ENCODE measurements at places on chromosomes 16 and 17. TPM values are rescaled to one million over a fixed set of nuclear protein-coding genes. Genes with fewer than 3 reads are reported as not detected.
A peak's percentile ranks its signal among the peaks of the same experiment; 100 is the strongest.

CDK3 gene
- total RNA-seq = 5.7 TPM

COQ9 gene
- total RNA-seq = 78.9 TPM

IGSF6 gene
- total RNA-seq = not detected

METRN gene
- 71.9 TPM for total RNA-seq

CPNE7 gene
- 4.7 TPM for total RNA-seq

TBC1D28 gene
- total RNA-seq = 0.12 TPM

DNA sequence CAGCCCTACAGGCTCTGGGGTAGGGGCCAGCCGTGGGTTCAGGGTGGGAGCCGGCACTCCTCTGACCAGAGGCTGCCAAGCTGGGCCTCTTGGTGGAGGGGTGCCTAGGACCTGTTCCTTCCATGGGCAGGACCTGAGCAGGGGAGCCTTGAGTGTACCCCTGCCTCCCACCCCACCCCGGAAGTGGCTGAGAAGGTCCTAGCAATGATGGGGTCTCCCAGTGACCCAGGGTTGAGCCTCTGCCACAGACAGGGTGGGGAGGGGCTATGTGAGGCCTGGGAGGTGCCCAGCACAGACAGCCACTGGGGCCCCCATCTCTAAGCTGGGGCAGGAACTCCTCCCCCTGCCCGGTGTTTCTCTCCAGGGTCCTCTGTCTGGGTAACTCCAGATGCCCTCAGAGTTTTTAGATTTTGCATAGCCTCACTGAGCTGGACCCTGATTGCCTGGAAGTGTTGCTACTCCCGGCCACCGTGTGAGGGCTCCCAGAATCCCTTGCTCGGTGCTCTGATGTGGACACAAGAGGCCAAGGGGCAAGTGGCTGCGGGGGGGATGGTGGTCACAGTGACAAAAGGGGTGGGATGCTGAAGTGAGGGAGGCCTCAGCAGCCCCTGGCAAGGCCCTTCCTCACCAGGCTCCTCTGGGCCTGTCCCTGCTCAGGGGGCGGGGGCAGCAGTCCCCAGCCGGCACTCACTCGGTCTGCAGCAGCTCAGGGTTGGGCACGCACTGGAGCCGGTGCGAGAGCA lies 6.4 kb upstream of the MTSS2 start:
- no peak for DNase-seq

GRCh38 chr17:42964161-42964932 lies at the start of gene AARSD1:
AARSD1 (minus strand) TSS chr17:42964454; CDS start chr17:42964440, 14 bp downstream.
- peak; percentile 86 for DNase-seq

- no peak for DNase-seq
Observed at GRCh38 chr17:2809337-2809736, 13.1 kb downstream of the RAP1GAP2 start.

GRCh38 chr16:10892782-10893318 lies 15.8 kb downstream of the CIITA start:
- DNase-seq = no peak

- no peak for DNase-seq
Observed at GRCh38 chr17:60716766-60717165, 39.1 kb downstream of the BCAS3 start.

DNA sequence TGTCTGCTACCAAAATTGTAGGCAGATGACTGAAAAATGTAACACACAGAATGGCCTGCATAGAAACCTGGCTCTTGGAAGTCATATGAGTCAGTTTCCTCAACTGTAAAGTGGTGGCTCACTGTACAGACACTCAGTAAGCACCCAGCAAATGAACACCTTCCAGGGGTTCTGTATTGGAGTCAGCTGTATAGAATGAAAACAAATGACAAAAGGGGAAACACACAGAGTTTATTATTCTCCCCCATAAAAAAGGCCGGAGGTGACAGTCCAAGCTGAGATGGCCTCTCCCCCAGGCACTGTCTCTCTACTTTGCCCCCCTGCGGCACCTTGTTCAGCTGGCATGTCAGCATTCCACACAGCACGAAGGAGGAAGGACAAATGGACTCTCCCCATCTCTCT lies 6.2 kb upstream of the MEOX1 start:
- no peak for DNase-seq

DNA sequence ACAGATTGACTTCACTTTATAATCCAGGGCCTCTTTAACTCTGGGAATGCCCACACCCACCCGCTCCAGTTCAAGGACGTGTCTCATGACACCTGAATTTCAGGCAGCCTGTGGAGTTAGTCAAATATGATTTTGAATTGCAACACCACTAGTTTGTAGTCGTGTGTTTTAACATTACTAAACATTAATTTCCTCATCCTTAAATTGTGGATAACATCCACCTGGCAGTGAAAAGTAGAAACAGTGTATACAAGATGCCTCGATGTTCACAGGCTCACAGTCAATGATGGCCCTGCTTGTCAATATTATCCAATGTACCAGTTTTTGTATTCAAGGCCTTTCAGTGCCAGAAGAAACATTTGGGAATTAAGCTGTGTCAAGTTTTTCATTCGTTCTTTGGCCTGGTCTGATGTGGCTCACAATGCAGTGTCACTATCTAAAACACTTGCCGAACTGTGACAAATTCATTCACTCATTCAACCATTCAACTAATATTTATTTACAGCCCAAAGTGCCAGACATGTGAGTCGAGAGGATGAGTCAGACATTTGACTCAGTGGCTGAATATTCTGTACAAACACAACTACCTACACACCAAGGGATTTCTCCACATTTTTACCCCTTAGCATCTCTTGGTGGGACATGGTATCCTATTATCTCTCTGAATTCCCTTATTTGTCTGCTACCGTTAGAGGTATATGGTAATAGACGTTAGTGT lies 1.4 kb downstream of the MEIOB start:
- DNase-seq = peak; percentile 80

- no peak for DNase-seq
Observed at GRCh38 chr17:76654408-76654807, 10.9 kb upstream of the ST6GALNAC1 start.

DNA sequence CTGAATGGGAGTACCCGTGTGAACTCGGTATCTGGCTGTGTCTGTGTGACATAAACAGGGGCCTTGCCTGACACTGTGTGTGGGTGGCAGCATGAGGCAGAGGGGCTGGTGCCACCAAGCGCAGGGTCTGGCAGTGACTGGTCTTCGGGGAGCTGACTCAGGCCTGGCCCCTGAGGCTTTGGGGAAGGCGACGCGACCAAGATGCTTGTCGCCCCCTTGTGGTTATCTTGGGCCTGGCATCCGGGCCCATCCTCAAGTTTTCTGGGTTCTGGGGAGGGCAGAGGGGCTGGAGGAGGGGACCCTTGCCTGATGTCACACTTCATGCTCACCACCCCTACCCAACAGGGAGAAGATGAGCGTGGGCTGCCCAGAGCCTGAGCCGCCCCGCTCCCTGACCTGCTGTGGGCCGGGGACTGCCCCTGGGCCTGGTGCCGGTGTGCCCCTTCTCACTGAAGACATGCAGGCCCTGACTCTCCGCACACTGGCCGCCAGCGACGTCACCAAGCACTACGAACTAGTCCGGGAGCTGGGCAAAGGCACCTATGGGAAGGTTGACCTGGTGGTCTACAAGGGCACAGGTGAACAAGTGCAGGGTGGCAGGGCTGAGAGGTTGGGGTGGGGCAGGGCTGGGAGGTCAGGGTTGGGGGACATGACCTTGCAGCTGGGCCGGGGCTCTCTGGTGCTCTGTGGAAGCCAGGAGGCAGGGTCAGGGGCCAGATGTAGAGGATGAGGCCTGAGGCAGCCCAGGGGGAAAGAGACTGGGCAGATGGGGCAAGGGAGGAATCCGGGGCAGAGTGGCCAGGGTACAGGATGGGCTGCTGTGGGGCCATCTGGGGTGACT lies 24.9 kb downstream of the SBK1 start:
- peak; percentile 45 for DNase-seq

- no peak for DNase-seq
Observed at GRCh38 chr16:63447121-63447520, 1410.9 kb upstream of the CDH8 start.

GRCh38 chr17:36931096-36931696 lies 6.1 kb upstream of the LHX1 start:
- no peak for DNase-seq

DNA sequence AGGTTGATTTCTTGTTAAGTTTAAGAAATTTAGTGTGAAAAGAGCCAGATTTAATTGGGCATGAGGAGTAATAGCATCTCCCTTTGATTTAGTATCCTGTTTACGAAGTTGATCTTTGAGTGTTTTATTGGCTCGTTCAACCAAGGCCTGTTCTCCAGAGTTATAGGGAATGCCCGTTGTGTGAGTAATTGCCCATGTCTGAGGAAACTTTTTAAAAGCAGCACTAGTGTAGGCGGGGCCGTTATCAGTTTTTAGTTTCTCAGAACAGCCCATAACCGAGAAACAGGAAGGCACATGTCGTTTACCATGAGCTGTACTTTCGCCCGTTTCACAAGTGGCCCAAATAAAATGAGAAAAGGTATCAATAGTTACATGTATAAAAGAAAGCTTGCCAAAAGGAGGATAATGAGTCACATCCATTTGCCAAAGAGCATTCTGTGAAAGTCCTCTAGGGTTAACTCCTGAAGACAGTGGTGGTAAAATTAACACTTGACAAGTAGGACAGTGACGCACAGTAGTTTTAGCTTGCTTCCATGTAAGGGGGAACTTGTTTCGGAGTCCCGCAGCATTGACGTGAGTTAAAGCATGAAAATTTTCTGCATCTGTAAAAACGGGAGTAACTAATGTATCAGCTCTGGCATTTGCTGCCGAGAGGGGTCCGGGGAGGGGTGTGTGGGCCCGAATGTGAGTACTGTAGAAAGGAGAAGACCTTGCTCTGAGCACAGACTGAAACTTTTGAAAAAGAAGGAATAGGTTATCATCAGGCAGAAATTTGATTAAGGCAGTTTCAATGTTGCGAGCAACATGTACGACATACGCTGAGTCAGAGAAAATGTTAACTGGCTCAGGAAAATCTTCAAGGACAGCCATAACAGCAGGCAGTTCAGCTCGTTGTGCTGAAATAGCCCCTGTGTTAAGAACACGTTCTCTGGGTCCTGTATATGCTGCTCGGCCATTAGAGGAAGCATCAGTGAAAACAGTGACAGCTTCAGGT lies 18.5 kb upstream of the KCTD5 start:
- DNase-seq = peak; percentile 45

GRCh38 chr17:76385892-76386786 lies 1.7 kb downstream of the SPHK1 start:
- DNase-seq = peak; percentile 81

GRCh38 chr16:10921536-10922327 lies 20.5 kb downstream of the DEXI start:
- DNase-seq = no peak

GRCh38 chr16:59336136-59336695 lies 602.1 kb upstream of the GOT2 start:
- no peak for DNase-seq

DNA sequence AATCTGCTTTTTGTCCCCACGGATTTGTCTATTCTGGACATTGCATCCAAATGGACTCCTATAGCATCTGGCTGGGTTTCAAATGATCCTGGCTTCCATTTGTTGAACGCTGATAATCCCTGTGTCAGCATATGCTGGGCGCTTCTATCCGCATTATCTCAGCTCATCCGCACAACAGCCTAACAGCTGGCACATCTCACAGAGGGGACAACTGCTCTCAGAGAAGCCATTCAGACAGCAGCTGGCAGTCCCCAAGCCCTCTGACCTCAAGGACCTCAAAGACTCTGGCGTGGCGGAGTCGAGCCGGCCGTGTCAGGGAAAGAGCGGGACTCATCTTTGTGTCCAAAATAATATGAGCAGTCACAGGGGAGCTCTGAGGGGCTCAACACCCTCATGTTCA lies 82.3 kb downstream of the NT5M start:
- DNase-seq = no peak

GRCh38 chr17:72974605-72975232 lies 117.8 kb downstream of the SLC39A11 start:
- peak; percentile 42 for DNase-seq

DNA sequence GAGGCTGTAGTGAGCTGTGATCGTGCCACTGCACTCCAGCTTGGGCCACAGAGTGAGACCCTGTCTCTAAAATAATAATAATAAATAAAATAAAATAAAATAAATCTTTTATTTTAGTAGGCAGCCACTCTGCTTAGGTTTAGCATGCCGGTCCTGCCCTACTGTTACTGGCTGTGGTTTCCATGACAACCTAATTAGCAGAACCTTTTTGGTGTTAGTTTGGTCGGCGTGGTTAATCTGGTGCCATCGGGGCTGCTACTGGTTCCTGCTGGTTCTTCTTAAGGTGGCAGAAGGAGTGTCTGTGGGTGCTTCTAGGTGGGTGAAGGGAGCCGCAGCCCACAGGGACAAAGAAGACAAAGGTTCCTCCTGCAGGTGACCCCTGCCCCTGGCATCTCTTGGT lies 37.8 kb upstream of the CBX4 start:
- no peak for DNase-seq

DNA sequence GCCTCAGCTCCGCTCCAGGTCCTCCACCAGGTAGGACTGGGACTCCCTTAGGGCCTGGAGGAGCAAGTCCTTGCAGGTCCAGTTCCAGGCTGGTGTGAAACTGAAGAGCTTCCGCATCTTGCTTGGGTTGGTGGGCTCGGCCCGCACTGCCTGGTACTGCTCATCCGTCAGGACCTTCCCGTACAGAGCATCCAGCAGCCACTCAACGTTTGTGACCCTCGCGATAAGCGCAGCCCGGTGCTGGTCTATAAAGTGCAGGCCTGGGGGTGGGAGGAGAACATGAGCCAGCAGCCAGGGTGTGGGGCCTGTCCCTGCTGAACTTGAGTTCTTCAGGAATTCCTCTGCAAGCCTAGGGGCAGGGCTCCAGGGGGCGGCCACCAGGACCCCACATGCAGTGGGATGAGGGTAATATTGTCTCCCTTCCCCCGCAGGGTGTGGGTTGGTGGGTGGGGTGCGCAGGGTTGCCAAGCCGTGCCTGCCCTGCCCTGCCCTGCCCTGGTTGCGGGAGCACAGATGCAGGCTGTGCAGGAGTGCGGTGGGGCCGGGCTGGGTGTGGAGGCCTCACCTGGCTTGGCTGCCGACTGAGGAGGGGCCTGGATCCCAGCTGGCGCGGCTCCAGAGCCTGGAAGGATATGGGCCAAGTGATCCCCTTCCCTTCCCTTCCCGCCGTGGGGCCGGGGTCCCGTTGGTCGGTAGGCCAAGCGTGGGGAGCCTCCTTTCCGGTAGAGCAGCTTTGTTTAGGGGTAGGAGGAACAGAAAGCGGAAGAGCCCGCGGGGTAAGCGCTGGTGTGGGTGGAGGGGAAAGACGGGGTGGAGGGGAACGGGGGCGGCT lies 762 bp downstream of the PYCARD start:
- no peak for DNase-seq

GRCh38 chr17:49316889-49317675 lies 45.0 kb downstream of the ZNF652 start:
- no peak for DNase-seq

- DNase-seq = no peak
Observed at GRCh38 chr16:49464093-49464492, 90.5 kb downstream of the C16orf78 start.

DNA sequence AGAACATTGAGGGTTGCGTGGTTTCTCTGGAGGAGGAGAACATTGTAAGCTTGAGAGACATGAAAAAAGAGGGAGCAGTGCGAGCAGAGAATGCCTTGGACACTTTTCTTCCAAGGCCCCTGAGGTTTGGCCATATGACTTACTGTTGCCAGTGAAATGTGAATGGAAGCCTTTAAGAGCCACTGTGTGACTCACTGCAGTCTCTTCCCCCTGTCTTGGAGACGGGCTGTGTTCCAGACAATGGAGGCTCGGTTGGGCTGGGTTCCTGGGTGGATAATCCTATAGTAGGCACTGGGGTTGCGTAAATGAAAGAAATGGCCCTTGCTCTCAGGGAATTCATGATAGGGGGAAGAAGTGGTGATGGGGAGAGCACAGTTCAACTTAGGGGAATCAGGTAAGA lies 75.5 kb downstream of the SHISA9 start:
- DNase-seq = peak; percentile 58
